ENCODE measurements at places on chromosomes 6 and 20.

DNA sequence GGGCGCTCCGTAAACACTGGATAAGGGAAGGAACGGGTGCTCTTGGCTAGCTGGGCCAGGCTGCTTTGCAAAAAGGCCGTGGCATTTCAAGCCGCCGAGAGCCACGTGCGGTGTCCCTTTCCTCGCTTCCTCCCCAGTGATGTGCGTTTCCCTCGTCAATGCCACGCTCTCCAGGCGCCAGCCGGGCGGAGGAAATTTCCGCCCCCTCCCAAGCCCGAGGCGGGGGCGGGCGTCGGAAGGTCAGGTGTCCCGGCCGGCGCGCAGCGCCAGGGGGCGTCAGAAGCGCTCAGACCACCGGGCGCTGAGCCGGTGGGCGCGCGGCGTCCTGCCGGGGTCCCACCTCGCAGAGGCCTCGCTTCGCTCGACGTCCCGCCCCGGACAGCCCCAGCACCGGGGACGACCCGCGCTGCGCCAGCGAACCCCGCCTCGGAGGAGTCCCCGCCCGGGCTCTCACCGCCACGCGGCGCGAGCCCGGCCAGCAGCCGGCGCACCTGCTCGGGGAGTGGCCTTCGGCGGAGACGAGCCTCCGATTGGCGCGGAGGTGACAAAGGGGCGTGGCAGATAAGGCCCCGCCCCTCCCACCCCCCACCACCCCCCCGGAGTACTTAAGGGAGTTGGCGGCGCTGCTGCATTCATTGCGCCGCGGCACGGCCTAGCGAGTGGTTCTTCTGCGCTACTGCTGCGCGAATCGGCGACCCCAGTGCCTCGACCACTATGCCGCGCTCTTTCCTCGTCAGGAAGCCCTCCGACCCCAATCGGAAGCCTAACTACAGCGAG lies at the start of gene SNAI1:
Gene SNAI1, plus strand, starts transcription at position 635 of the 777 bp plus-strand sequence. Its CDS starts 80 bp downstream, at position 715.
- peak; percentile 94 for ATAC-seq

GRCh38 chr6:79708095-79708791 lies 77.1 kb downstream of the SH3BGRL2 start:
- no peak for ATAC-seq

GRCh38 chr6:74867291-74867690 lies 338.6 kb downstream of the COL12A1 start:
- ATAC-seq = no peak

DNA sequence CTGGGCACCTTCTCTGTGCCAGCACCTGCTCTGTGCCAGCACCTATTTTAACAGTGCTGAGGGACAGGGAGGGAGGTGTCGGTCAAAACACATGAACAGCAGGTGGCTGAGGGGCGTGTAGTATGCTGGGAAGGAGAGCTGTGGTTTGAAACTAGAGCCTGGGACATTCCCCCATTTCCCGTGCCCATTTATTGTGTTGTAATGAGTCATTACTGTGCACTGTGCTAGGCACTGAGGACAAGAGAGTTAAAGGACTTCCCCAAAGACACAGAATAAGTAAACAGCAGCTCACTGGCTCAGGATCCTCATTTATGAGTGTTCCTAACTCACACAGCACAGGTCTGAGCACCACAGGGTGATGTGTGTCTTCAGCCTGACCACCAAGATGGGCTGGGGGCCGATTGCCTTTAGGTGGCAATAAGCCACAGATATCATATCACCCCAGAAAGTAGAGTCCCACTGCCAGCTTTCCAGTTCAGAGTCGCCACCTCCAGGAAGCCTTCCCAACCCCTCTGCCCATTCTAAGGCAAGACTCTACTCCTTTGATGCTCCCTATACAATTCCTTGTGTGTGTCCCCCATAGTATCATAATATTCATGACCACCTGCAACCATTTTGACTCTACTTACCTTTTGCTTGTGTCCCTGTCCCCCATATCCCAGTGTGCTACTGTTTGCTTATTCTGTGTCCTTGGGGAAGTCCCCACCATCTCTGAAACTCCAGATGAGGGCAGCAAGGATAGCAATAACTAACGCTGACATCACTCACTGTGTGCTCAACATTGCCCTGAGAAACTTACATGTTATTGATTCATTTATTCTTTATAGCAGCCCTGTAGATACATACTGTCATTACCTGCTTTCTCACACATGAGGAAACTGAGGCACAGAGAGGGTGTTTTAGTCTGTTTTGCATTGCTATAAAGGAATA lies 87.3 kb downstream of the TOX2 start:
- ATAC-seq = peak; percentile 71

- ATAC-seq = no peak
Observed at GRCh38 chr6:22194188-22194921, 102.5 kb downstream of the PRL start.

DNA sequence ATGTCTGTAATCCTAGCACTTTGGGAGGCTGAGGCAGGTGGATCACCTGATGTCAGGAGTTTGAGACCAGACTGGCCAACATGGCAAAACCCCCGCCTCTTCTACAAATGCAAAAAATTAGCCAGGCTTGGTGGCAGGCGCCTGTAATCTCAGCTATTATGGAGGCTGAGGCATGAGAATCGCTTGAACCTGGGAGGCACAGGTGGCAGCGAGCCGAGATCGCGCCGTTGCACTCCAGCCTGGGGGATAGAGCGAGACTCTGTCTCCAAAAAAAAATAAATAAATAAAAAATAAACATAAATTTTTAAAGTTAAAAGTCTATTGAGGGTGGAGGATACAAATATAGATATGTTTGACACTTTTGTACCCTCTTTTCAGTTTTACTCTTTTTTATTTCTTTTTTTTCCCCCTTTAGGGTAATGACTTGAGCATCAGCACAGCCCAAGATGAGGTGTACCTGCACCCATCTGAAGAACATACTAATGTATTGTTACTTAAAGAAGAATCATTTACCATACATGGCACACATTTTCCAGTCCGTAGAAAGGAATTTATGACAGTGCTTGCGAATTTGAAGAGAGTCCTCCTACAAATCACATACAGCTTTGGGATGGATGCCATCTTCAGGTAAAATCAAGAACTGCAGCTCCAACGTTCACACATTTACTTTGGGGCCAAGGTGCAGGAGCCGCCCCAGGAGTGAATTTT lies 368.9 kb downstream of the LAMA2 start:
- ATAC-seq = peak; percentile 60

- no peak for ATAC-seq
Observed at GRCh38 chr20:43665466-43666176, 1.3 kb upstream of the MYBL2 start.

DNA sequence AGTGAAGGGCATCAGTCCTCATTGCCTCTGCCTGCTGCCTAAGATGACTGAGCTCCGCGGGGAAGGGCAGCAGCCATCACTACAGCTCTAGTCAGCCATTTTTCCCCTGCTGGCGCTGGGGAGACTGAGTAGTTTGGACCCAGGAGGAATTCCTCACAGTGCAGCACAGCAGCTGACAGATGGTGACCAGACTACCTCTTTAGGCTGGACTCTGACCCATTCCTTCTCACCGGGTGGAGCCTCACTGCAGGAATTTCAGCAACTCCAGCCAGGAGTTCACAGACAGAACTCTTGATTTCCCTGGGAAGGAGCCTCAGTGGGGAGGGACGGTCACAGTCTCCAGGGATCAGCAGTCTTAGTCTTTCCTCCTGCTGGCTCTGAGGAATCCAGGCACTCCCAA lies 492.0 kb upstream of the MMS22L start:
- ATAC-seq = no peak

- ATAC-seq = no peak
Observed at GRCh38 chr20:1801225-1801928, 93.8 kb upstream of the SIRPA start.

- ATAC-seq = no peak
Observed at GRCh38 chr20:23195636-23196035, 109.5 kb upstream of the CD93 start.

DNA sequence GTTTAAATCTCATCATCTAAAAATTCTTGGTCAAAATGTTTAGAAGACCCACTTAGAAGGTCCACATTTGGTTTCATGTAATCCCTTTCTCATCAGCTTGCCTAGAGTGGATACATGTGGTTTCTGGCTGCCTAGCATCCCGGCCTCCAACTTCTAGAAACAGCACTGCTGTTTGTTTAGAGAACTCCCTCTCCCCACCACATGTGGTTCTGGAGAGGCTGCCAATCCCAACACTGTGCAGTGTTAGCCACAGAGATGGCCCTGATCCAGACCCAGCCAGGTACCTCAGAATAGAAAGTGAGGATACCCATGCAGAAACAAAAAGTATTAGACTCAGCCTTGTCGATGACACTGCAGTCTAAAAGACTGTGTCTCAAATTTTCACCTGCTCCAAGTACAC lies 241.8 kb downstream of the BCKDHB start:
- ATAC-seq = peak; percentile 20

- peak; percentile 5 for ATAC-seq
Observed at GRCh38 chr6:21402368-21402767, 191.2 kb upstream of the SOX4 start.
